Esophagus squamous epithelium (tissue), 5 donors: ENCODE measurements at places on chromosomes 4 and X. TPM values are rescaled to one million over a fixed set of nuclear protein-coding genes. Genes with fewer than 3 reads are reported as not detected.

Gene DMD
- 5.3 TPM for total RNA-seq

Gene SYN1
- not detected for total RNA-seq

Gene RPS6KA6
- 1.4 TPM for total RNA-seq

DNA sequence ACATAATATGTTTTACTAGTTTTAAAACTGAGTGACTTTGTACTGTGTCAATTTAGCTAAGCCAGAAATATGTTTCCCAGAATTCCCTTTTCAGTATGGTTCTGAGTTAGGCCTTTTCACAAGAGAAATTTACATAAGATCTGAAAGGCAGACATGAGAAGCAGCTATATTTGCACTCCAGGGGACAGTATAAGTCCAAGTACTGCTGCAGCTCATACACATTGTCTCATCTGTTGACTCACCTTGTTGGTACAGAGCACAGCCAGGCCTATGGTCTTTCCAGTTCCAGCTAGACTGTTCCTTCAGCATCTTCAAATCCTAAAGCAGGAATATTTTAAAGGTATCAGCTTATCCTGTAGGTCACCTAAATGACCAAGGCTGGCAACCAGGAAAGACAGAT, 53.5 kb downstream of the BMP3 start:
- H3K27me3 ChIP-seq = no peaks in the 10 kb centered on the region
- no peaks in the 10 kb centered on the region for H3K4me1 ChIP-seq
- no peak overlapping the region for H3K27ac ChIP-seq
- H3K4me3 ChIP-seq = no peak overlapping the region
- no peaks in the 10 kb centered on the region for H3K36me3 ChIP-seq
- no peak for DNase-seq

Gene ADRA2C
- total RNA-seq = 4.6 TPM

GRCh38 chr4:159048166-159048886, 54.6 kb upstream of the RAPGEF2 start:
- H3K36me3 ChIP-seq = no peaks in the 10 kb centered on the region
- no peak overlapping the region for H3K4me3 ChIP-seq
- H3K4me1 ChIP-seq = no peaks in the 10 kb centered on the region
- DNase-seq = no peak

Gene DACH2
- total RNA-seq = not detected
